ENCODE measurements at places on chromosomes 7 and 10.

DNA sequence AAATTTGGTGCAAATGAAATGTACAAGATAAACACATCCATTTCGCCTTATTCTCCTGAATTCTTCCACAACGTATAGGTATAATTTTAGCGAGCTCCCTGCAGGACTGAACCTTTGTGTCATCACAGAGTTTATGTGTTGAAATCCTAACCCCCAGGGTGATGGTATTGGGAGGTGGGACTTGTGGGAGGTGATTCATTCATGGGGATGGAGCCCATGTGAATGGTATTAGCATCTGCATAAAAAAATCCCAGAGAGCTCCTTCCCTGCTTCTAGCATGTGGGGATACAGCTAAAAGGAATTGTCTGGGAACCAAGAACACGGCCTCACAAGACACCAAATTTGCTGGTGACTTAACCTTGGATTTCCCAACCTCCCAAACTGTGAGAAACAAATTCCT lies 741.4 kb upstream of the VSTM2A start:
- no peak for DNase-seq

GRCh38 chr7:142583446-142583845 lies 165.8 kb upstream of the PRSS1 start:
- DNase-seq: no peak

DNA sequence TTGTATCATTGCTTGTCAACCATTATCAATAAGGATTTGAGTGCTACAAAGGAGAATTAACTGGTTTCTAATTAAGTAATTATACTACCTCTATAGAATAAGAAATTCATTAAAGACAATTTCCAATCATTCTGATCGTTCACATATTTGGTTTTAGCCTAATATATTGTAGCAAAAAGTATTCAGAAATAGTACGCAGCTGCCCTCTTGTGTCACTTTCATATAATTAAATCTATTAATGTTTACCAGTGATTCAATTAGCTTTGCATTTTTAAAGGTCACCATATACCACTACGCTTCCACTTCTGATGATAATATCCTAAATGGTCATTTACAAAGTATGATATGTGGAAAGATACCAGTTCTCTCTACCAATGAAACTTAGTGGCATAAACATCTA lies 128.3 kb downstream of the NEBL start:
- DNase-seq: no peak

DNA sequence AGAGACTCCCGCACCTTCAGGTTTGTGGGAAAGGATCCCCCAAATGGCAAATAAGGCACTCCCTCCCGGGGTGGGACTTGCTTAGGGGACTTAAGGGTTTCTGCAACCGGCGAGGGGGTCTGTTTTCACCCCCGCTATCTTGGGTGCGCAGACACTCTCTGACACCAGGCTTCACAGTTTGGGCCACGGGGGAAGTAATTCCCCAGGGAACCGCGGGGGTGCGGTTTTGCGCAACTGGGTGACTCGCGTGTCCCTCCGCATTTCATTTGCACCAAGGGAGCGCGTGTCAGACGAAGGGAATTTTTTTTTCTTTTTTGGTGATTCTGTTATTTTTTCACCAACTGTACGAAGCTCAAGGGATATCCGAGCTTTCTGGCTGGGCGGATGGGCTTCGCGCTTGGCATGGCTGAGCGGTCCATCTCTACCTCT lies 1.7 kb downstream of the GRM8 start:
- no peak for DNase-seq

DNA sequence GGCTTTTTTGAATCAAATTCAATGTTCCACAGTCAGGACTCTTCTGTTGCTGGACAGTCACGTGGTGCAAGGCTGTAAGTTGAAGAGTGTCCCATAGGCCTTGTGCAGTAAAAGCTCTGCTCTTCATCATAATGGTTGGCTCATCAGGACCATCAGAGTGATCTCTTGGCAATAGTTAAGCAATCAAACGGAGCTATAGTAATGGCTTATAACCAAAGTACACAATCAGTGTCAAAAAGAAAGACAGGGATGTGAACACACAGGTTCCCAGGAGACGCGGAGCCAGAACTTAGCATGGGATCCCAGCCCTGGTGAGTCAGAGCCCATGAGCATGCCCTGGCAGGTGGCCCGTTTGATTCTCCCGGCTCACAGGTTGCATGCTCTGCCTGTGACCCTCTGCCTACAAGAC lies 10.8 kb upstream of the GPNMB start:
- no peak for DNase-seq

DNA sequence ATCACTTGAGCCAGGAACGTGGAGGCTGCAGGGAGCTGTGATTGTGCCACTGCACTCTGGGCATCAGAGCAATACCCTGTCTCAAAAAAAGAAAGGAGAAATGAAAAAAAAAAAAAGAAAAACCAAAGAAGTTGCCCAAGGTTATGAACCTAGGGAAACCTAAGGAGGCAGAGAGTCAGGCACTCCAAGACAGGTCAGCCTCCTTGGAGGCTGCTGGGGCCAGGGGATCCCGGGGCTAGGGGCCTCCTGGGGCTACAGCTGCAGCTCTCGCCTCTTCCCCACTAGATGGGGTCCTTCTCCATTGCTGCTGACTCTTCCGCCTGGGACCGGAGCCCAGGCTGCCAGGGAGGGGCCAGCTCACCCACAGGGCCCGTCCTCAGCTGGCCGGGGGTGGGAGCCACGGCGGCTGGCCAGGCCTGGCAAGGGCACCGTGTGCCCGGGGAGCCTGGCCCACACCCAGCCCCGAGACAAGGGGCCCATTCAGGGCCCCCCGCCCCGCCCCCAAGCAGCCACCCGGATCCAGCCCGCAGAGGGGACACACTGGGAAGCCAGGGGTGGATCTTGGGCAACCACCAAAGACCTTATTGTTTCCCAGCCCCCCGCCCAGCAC lies 1.7 kb upstream of the SPACDR start:
- DNase-seq: no peak

GRCh38 chr7:148581624-148582023 lies 8.9 kb upstream of the C7orf33 start:
- DNase-seq: no peak

DNA sequence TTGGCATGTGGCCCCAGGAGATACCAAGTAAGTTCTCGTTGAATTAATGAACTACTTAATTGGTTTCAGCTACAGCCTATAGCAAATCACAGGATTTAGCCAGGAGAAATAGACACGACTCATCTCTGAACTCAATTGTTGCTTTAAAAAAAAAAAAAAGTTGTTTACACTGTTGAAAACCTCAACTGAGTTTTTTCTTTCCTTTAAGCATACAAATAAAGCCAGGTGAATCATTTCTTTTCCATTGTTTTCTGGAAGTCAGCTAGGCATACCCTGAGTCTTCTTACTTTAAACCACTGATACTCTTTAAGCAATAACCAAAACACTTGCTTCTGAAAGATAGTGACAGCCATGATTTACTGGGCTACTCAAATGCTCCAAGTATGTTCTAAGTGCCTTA lies 755 bp downstream of the FRMPD2 start:
- DNase-seq: no peak

DNA sequence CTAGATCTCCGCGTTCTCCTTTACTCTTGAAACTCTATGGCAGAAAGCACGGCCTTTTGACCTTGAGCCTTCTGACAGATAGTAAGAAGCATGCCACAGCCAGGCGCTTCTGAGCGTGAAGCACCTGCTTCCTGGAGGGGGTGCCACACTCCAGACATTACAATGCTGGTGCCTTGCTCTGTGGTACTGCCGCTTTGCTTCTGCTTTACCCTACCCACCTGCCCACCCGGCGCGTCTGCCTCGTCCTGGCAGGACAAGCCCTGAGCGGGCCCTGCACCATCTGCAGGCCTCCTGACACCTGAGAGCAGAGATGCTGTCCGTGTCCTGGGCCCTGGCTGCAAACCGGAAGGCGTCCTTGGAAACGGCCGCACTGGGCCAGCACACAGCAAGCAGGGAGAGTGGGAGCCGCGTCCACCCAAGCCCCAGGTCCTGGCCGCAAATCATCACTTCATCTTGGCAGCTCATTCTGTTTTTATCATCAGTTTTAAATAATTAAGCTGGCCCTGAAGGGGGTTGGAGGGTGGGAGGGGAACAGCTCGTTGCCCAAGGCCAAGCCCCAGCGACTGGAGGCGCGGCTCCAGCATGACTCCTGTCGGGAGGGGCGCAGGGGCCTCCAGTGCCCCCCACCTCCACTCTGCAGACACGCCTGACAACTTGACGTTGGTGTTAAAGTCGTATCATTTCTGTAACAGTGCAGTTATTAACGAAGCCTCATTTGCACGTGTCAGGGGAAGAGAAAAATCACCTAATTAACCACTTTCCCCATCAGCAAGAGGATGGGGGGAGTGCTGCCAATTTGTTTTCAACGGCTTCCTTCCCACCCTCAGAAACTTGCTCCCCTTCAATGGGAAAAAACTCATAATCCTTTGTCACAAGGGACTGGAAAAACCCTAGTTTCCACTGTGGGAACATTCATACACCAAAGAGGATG lies 132.2 kb downstream of the MAD1L1 start:
- no peak for DNase-seq

DNA sequence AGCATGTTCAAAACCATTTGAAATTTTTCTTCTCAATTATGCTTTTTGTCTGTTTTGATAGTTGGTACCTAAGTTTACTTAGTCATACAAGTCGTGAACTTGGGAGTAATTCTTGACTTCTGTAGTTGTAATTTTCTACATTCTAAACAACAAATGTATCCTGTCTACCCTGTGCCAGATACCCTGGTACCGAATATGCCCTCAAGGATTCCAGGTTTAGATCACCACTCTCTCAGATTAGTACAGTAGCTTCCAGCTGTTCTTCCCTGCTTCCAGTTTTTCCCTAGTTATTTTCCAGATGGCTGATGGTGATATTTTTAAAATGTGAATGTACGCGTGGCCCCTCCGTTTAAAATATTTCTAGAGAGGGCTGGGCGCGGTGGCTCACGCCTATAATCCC lies 6.5 kb downstream of the STAM start:
- no peak for DNase-seq

DNA sequence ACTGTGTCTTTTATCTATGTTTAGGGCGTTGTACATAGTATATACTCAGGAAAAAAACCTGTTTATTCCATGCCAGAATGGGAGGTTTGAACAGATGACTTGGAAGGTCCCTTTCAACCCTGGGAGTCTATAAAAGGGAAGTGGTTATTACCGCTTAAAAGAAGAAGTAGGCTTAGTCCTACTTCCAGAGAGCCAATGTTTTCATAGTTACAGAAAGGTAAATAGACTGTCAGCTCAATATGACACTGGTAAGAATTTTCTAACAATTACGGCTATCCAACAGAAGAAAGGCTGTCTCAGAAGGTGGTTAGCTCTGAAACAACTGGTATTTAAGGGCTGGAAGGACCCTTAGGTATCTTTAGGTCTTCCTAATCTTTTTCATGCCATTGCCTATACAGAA lies 1.1 kb upstream of the TFAM start:
- DNase-seq: no peak

GRCh38 chr7:102451371-102452054 lies 13.2 kb downstream of the ALKBH4 start:
- no peak for DNase-seq

DNA sequence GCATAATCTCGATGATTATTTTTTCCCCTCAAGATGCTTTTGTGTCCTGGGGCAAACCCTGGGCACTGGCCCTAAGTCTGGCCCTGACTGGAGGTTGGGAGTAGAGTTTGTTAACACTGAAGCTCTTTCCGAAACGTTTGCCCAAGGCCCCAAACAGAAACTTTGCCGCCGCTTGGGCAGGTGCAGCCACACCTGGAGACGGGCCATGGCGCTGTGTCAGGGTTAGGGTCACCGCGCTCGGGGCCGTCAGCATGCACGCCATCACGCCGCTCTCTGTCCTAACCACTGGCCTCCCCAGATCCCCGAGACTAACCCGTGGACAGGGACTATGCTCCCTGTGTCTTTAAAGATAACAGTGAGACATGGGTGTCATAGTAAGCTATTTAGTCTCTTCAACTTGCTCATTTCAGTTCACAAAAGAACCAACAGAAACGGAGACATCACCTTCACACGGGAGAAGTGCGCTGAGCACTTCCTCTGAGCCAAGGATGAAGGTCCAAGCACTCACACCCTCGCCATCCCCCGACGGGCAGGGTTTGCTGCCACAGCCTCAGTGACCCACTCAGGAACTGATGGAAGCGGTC lies 85.3 kb upstream of the DIP2C start:
- no peak for DNase-seq

- DNase-seq: no peak
These were observed 38.0 kb upstream of the VSIR start for GRCh38 chr10:71811351-71811750.

- no peak for DNase-seq
These were observed 291.4 kb downstream of the TNS3 start for GRCh38 chr7:47290466-47290865.

- no peak for DNase-seq
These were observed 122.5 kb downstream of the KIAA1217 start for GRCh38 chr10:24331457-24331856.

- no peak for DNase-seq
These were observed 526 bp upstream of the LAMTOR4 start for GRCh38 chr7:100148225-100148558.

- DNase-seq: no peak
These were observed 60.9 kb downstream of the LRMDA start for GRCh38 chr10:75492173-75492925.

DNA sequence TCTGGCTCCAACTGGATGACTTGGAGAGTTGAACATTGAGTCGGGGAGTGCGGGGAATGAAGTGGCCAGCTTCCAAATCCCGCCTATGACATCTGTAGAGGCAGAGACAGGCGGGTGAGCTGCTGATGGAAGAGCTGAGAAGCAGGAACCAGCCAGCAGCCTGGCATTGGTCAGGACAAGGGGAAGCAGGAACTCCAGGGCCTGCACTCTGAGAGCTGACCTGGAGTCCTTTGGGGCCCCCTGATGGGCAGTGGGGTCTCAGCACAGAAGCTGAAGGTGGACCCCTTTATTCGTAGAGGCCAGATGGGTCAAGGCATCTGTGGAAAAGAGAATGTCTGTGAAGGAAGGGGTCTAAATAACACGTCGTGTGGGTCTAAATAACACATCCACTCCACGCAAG lies 57.0 kb downstream of the SEC61G start:
- no peak for DNase-seq

GRCh38 chr7:27244488-27245123 lies 2.0 kb downstream of the EVX1 start:
- no peak for DNase-seq

- no peak for DNase-seq
These were observed 25.6 kb upstream of the LIMK1 start for GRCh38 chr7:74057987-74058386.

- no peak for DNase-seq
These were observed 111.4 kb upstream of the ZEB1 start for GRCh38 chr10:31207636-31208035.

GRCh38 chr10:23293145-23293724 lies 51.4 kb downstream of the C10orf67 start:
- DNase-seq: no peak

- no peak for DNase-seq
These were observed 498.7 kb downstream of the NXPH1 start for GRCh38 chr7:8931906-8932646.

- DNase-seq: no peak
These were observed 503.2 kb upstream of the MKI67 start for GRCh38 chr10:128629111-128630096.

GRCh38 chr7:44676776-44677175 lies 70.3 kb downstream of the OGDH start:
- no peak for DNase-seq
